Myometrial cell (primary cell): ENCODE measurements at places on chromosomes 11 and 22. TPM values are rescaled to one million over a fixed set of nuclear protein-coding genes. Genes with fewer than 3 reads are reported as not detected.

The CABP4 gene
- total RNA-seq = not detected in 2 replicates

The OR51B5 gene
- not detected in 2 replicates for total RNA-seq

The FZD4 gene
- 21.0 and 24.3 TPM in 2 replicates for total RNA-seq

The EXPH5 gene
- 0.86 and 1.4 TPM in 2 replicates for total RNA-seq

The GRAP2 gene
- not detected in 2 replicates for total RNA-seq

The BIRC2 gene
- total RNA-seq = 41.5 and 55.1 TPM in 2 replicates

The PTPRJ gene
- 7.5 and 14.5 TPM in 2 replicates for total RNA-seq

The SLC22A12 gene
- total RNA-seq = not detected in 2 replicates

The ZP1 gene
- 0.89 TPM in 1 of 2 replicates, not detected in the other for total RNA-seq
